GM23248 (cell line): ENCODE measurements at places on chromosomes 3 and 15. TPM values are rescaled to one million over a fixed set of nuclear protein-coding genes. Genes with fewer than 3 reads are reported as not detected.

Gene CPNE9
- not detected in 2 replicates for total RNA-seq

DNA sequence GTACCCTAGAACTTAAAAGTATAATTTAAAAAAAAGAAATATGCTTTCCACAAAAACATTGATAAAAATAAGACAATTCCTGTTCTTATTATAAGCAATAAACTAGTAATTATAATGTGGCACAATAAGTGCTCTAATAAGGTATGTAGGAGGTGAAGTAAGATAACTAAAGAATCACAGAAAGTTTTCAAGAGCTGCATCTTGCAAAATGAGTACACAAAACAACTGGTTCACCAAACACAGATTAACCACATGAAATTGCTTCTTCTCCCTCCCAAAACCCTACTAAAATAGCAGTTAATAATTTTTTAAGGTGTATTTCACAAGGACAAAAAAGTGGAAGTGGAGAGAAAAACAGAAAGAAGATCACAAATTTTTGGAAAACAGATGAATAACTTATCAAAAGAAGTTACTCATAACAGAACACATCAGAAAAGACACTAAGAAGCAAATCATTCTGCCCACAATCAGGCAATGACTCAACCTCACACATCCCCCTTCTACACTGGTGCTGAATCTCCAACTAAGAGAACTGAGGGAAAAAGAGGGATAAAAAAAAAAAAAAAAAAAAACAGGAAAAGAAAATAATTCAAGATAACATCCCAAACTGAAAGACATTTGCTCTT, 64.2 kb downstream of the TBC1D5 start:
- peak; percentile 65 for DNase-seq

Gene FILIP1L
- 45.0 and 48.2 TPM in 2 replicates for total RNA-seq

- no peak for DNase-seq
Observed at GRCh38 chr3:965826-966225, 127.0 kb upstream of the CNTN6 start.

GRCh38 chr3:124261306-124261705, 269.4 kb upstream of the ROPN1 start:
- peak; percentile 53 for DNase-seq

GRCh38 chr3:98900265-98901118, 1.0 kb downstream of the DCBLD2 start:
- no peak for DNase-seq

DNA sequence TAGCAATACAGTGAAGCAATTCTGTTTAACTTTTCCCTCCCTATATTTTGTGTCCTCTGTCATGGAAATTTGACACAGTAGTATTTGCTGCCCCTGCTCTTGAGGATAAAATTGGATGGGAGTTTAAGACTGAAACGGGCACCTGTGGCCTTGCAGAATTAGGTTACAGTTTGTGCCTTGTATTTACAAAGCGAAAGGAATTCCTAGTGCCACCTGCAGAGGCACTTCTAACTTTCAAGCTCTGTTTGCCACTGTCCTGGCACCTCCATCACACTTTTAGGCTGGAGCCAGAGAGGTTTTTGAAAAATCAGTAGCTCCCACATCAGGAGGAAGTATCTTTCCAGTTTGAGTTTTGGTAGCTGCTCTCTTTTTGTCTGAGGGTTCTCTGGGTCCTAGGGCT, 39.5 kb downstream of the CD86 start:
- DNase-seq: no peak

GRCh38 chr3:116614795-116615362, 94.7 kb upstream of the TUSC7 start:
- DNase-seq: peak; percentile 26

- no peak for DNase-seq
Observed at GRCh38 chr15:90040618-90041017, 39.5 kb downstream of the ZNF710 start.

DNA sequence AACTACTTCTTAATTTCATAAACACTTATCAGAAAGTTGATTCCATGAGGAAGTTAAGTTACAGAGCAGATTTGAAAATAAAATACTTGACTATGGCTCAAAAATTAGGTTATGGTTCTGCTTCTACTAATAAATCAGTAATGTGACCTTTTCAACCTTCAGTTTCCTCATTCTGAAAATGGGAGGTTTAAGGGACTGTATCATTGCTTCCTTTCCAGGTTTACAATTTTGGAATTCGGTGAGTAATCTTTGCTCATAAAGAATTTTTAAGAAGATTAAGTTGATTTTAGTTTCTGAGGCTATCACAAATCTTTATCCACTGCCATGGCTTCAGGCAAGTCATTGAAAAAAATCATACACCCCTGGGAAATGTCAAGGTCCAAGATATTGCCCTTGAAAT, 1061.2 kb downstream of the DIPK2A start:
- DNase-seq: no peak

- peak; percentile 2 for DNase-seq
Observed at GRCh38 chr3:176469694-176470205, 727.5 kb downstream of the TBL1XR1 start.

DNA sequence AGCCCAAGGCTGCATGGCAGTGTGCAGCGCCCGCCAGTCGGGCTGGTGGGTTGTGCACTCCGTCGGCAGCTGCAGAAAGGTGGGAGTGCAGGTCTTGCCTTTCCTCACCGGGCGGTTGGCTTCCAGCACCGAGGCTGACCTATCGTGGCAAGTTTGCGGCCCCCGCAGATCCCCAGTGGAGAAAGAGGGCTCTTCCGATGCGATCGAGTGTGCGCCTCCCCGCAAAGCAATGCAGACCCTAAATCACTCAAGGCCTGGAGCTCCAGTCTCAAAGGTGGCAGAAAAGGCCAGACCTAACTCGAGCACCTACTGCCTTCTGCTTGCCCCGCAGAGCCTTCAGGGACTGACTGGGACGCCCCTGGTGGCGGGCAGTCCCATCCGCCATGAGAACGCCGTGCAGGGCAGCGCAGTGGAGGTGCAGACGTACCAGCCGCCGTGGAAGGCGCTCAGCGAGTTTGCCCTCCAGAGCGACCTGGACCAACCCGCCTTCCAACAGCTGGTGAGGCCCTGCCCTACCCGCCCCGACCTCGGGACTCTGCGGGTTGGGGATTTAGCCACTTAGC, 4.3 kb downstream of the ISL2 start:
- peak; percentile 35 for DNase-seq

DNA sequence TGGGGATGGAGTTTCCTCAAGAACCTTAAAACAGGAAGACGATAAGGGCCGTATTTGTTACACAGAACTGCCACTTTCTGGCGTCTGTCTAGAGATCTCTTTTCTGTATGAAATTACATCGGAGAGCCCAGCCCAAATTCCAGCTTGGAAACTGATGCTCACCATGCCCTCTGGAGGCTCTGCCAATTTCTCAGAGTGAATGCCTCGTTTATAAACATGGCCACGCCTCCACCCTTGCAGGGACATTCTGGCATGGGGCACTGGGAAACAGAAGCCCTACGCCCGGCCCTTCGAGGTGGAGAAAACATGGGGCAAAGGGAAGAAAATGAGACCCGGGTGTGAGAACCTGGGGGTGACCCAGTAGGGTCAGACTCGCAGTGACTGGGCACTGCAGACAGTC, 53.4 kb upstream of the SEC13 start:
- DNase-seq: peak; percentile 50

GRCh38 chr15:41523097-41523496, 9.5 kb upstream of the LTK start:
- DNase-seq: peak; percentile 25

DNA sequence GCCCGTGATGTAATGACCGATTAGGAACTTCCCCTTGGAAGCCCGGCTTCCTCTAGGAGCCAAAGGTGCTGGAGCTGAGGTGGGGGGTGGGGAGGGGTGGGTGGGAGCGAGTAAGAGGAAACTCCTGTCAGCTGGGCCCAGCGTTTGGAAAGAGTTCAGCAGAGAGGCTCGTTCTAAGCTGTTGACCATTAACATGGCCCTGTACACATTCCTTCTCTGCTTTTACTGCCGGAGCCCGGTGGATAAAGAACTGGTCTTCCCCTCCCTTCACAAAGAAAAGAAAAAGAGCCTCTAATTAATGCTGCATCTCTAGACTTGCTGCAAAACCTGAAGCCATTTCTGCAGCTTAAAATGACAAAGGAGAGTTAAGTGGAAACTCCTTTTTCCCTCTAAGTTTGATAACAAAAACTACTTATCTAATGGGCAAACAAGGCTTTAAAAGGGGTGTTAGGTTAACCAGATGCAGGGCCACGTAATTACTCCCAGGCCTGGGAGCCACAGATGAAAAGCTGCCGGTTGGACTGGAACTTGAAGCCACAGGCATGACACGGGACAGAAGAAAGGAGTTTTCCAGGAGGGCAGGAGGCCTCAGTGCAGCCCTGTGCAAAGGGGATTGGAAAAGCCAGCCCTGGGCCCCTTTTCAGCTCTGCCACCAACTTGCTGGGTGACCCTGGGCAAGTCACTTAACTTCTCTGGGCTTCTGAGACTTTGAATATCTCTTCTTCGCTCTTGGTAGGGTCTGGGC, 71.3 kb downstream of the SMAD6 start:
- DNase-seq: peak; percentile 30

- no peak for DNase-seq
Observed at GRCh38 chr3:31142139-31142538, 247.7 kb upstream of the GADL1 start.

DNA sequence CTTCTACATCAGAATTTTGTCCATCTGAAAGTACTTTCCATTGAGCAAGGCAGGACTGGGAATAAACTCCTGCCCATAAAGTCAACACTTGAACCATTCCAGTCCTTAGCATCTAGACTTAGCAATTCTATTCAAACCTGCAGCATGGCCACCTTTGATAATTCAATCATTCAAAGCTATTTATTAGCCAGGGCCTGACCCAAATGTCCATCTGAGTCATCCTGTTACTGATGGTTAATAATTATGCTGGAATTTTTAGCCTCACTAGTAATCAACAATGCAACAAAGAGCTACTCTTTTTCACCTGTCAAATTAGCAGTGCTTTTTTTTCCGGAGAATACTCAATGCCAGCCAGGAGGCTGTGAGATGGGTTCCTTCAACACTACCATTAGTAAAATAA, 72.7 kb upstream of the SNRK start:
- DNase-seq: no peak
